ENCODE measurements at places on chromosomes 3 and 15.
A peak's percentile ranks its signal among the peaks of the same experiment; 100 is the strongest.

GRCh38 chr3:17235310-17235709 is 350.6 kb downstream of the PLCL2 start:
- peak overlapping the region; percentile 15 for H3K27ac ChIP-seq
- no peaks in the 10 kb centered on the region for H3K36me3 ChIP-seq

DNA sequence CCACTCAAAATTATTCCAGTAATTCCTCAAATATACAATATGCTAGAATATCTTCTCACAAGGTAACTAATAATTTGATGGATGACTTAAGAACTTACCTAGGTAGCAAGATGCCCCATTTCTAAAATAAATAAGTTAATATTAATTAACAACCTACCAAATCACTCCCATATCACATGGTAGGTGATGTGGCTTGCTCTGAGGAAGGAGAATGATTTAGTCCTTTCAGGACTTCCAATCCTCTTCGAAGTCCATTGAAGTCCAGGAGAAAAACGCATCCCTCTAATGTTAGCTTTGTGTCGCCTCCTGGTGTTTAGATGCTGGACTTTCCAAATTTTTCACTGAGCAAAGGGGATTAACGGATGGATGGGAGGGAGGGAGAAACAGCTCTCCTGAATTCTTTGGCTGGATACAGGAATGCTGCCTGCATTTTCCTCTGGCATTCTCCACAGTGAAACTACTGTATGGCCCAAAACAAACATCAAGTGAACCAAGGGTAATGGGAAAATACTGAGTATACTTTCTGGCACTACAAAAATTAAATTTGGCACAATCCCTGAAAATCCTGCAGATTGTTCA is 58.6 kb downstream of the PRICKLE2 start:
- no peaks in the 10 kb centered on the region for H3K27me3 ChIP-seq
- H3K4me1 ChIP-seq = no peaks in the 10 kb centered on the region
- no peaks in the 10 kb centered on the region for H3K36me3 ChIP-seq
- no peak overlapping the region for H3K27ac ChIP-seq

DNA sequence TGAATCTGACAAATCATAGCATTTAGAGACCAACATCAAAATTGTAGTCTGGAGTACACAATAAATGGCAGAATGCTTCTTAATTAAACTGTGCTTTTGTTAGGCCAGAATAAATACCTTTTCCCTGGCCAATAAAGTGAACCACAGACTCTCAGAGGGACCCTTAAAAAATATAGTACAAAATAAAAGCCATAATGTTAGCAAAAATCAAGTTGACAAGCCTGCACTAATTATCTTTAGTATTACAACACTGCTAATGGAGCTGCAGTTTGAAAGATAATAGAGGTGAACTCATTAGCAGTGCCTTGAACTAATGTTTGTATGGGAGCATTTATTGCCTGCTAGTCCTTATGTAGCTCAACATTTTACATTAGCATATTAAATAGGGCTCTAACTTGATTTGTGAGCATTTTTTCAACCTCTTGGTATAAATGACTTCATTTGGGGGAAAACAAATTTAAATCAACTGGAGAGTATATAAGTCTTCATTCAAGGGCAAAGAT is 801.3 kb downstream of the EPHA3 start:
- no peaks in the 10 kb centered on the region for H3K27me3 ChIP-seq
- no peaks in the 10 kb centered on the region for H3K36me3 ChIP-seq
- H3K4me3 ChIP-seq = no peak overlapping the region

DNA sequence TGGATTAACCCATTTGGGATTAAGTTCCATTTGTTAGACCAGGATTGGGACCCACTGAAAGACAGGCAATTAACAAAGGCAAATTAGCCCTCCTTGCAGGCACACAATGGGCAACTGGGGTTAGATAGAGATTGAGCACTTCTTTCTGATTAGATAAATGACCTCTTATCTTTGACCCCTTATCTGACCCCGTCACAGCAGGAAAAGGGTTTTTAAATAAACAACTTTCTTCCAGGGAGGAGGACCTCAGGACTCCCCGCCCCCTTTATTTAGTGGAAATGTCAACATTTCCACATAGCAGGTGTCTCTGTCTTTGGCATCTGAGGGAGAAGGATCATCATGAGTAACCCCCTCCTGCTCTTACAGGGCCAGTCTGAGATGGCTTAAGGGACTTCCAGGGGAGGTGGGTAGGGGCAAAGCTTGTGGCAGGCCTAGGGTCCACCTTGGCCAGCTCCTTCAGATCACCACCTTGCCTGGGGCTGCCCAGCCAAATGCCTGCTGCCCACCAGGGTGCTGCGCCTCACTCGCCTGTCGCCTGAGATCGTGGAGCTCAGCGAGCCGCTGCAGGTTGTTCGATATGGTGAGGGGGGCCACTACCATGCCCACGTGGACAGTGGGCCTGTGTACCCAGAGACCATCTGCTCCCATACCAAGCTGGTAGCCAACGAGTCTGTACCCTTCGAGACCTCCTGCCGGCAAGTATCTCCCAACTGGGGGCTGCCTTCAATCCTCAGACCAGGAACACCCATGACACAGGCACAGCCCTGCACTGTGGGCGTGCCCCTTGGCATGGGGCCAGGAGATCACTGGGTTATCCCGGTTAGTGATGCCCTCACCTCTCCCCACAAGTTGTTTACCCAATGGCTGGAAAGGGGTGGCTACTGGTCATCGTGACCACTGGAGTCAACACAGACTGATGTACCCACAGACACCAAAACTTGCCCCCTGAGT is 2.6 kb upstream of the WDR6 start:
- no peak for DNase-seq
- no peak overlapping the region for H3K27ac ChIP-seq
- no peaks in the 10 kb centered on the region for H3K27me3 ChIP-seq
- H3K36me3 ChIP-seq = peaks cover 4% of the 10 kb centered on the region
- H3K4me3 ChIP-seq = no peak overlapping the region
- H3K4me1 ChIP-seq = peaks cover 8% of the 10 kb centered on the region

- H3K27me3 ChIP-seq = no peaks in the 10 kb centered on the region
- H3K36me3 ChIP-seq = no peaks in the 10 kb centered on the region
Observed at GRCh38 chr15:75532413-75533250, 46.5 kb downstream of the PTPN9 start.

GRCh38 chr3:37489355-37489754 is 315.0 kb upstream of the LRRFIP2 start:
- H3K4me1 ChIP-seq = no peaks in the 10 kb centered on the region
- H3K27me3 ChIP-seq = no peaks in the 10 kb centered on the region
- no peak for DNase-seq
- no peak overlapping the region for H3K4me3 ChIP-seq

GRCh38 chr15:93036951-93037819 is 51.8 kb downstream of the RGMA start:
- no peaks in the 10 kb centered on the region for H3K27me3 ChIP-seq
- no peak for DNase-seq
- no peak overlapping the region for H3K4me3 ChIP-seq
- no peak overlapping the region for H3K27ac ChIP-seq
- no peaks in the 10 kb centered on the region for H3K36me3 ChIP-seq
